ENCODE measurements at places on chromosomes 4 and X. TPM values are rescaled to one million over a fixed set of nuclear protein-coding genes. Genes with fewer than 3 reads are reported as not detected.

- no peak for DNase-seq
Observed at GRCh38 chrX:106726485-106727437, at the start of gene RNF128. Gene RNF128 (plus strand): TSS chrX:106726701. CDS start chrX:106726914, 213 bp downstream.

- DNase-seq: no peak
Observed at GRCh38 chr4:170674176-170674575, 584.4 kb upstream of the AADAT start.

- no peak for DNase-seq
Observed at GRCh38 chrX:88886908-88887307, 139.9 kb downstream of the CPXCR1 start.

Gene GIMD1
- polyA plus RNA-seq: 0.09 TPM

DNA sequence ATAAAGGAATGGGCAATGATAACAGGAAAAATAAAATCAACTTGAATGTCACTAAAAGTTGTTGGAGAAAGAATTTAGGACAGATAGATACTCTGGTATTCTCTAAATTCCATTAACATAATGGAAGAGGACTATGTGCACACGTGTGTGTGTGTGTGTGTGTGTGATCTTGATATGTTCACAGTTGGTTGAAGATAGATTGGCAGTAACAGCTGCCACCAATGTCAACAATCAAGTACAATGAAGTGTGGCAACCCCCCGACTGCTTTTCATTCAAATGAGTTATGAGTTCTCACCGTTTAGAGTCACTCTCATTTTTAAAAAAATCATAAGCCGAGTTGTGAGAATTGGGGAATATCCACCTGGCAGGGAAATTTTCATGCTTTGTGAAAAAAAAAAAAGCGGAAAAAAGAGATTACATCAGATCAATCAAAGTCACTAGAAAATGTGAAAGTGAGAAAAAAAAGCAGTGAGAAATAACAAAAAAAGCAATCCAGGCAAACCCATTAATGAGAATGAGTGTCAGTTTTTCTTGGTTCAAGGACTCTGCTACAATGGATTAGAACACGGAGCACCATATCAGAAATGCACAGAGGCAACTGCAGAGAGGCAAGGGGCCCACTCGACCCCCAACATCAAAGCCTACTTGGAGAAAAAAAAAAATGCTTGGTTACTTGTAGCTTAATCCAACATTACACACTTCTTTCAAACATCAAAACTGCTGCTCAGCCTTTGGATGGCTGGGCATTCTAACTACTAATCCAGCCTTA is 414.9 kb upstream of the PITX2 start:
- no peak for DNase-seq

GRCh38 chrX:15404401-15405096 is 20.3 kb upstream of the VEGFD start:
- no peak for DNase-seq

DNA sequence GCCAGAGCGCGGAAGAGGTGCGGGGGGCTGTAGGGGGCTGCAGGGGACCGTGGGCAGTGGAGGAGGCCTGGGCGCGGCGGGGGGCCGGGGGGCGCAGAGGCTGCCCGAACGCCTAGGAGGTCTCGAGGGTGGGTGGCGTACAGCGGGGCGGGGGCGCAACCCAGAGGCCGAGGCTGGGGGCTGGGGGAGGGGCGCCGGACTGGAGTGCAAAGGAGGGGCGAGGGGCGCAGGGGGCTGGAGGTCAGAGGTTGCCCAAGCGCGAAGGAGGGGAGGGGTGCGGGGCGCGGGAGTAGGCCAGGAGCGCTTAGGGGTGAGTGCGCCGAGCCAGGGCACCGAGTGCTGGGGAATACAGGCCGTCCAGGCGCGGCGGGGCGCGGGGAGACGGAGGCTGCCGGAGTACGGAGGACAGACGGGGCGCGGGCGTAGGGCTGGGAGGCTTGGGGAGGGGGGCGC is 255 bp downstream of the GYG2 start:
- no peak for DNase-seq

DNA sequence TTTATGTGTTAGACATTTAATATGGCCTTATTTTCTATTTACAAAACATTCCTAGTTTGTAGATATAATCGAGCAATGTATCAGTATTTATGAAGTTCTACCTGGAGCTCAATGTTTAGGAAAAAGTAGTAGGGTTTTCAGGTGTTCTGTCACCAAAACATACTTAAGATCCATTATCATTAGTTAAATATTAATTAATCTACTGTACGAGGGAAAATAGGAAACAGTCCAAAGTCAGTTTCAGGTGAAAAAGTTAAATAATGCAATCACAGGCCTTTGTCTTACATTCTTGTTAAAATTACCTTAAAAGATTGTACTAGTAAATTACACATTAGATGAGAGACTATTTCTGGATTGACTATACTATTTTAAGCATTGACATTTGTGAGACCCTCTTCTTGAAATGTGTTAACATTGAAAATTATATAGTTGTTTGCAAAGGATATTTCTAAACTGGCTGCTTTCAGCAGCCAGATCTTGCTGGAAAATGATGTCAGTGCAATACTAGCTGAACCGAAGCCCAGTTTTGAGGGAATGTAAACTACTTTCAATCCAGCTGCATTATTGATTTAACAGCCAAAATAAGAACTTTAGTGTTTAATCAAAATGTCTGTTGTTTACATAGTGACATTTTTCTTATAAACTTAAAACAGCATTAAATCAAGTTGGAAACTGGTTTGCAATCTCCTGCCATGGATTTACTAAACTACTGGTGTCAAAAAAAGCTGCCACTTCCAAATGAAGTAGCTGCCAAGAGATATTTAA is 19.3 kb downstream of the GUCY1B1 start:
- DNase-seq: peak; percentile 82

GRCh38 chr4:123583043-123583442 is 186.4 kb downstream of the SPRY1 start:
- no peak for DNase-seq

GRCh38 chrX:9816084-9816700 is 30.0 kb downstream of the SHROOM2 start:
- no peak for DNase-seq

- no peak for DNase-seq
Observed at GRCh38 chr4:138204507-138204906, 37.6 kb downstream of the SLC7A11 start.

DNA sequence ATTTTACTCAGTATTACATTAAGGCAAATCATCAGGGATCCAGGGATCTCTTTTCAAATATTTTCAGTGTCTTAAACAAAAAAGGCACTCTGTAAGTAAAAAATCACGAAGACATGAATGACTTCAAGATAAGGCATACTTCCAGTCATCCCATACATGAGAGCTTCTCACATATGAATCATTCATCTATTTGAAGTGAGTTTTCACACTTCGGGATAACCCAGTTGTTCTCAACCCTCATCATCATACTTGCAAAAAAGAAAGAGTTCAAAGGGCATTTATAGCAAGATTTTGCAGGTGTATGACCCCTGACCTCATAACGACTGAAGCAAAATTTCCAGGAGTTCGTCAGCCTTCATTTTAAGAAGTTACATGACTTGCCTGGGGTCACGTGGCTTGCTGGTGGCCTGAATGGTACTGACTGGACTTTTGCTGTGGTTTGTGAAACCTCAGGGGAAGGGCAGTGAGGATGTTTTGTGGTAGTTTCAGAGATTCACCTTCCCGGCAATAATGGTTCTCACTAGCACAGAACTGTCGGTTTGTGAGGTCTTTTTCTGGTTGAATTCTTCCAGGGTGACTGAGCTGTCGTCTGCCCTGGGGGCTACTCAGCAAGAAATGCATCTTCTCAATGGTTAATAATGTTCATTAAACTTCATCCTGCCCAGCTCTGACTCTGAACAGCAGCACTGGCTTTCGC is 115.8 kb upstream of the SHISA3 start:
- no peak for DNase-seq

Gene GLRA2
- 0.11 TPM for polyA plus RNA-seq

DNA sequence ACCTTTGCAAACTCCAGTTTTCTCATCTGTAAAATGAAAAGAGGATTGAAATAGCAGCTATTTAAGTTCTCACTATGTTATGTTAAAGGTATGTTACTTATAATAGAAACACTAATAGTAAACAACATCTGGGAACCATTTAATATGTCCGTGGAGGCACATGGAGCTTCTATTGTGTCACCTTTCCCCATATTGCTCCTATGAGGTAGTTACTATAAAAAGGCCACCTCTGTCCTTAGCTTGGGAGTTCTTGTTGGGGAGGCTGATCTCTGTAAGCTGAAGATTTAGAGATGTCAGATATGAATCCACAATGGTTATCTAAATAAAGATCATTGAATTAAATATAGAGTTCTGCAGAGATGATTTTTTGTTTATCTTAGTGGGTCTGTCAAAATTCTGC is 125.2 kb downstream of the FHIP1A start:
- DNase-seq: no peak

Gene SRPX2
- polyA plus RNA-seq: 25.2 TPM

- DNase-seq: no peak
Observed at GRCh38 chr4:161664740-161665139, 499.1 kb downstream of the FSTL5 start.

Gene SPANXB1
- not detected for polyA plus RNA-seq

DNA sequence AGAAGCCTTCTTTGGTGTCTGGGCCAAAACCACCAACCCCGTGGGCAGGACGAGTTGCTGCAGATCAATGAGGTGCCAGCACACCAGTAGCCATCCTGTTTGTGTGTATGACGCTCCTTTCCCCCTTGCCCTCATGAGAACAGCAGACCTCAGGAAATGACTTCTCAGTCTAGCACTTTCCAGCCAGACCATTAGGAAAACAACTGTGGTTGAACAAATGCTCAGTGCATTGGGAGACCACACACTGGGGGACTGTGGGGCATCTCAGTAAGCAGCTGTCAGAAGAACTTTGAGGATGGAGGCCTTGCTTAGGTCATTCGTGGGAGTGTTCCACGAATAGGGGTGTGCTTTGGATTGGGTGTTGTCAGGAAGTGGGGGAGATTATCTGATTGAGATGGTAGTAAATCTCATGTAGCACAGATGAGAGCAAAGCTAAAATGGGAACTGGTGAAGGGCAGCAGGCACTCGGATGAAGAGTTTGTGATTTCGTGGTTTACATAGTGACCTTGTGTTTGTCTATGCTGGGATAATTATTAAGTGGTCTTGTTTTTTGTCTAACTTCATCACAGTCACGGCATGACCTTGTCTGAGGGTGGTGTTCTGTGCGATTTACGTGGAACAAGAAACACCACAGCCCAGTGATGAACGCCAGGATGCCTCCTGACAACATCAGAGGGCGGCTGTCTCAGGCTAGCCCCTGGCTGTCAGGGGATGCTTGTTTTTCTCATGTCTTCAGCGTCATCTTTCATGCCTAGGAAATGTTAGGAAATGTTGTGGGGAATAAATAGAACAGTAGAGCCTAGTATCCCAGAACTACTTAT is 70.1 kb downstream of the USP46 start:
- no peak for DNase-seq

GRCh38 chrX:152942077-152942442 is 44.2 kb downstream of the ZNF185 start:
- no peak for DNase-seq

- DNase-seq: no peak
Observed at GRCh38 chr4:79013756-79014155, 74.5 kb upstream of the PAQR3 start.

GRCh38 chrX:151703487-151703886 is 8.2 kb downstream of the PRRG3 start:
- DNase-seq: no peak

GRCh38 chr4:75771607-75772006 is 47.2 kb downstream of the USO1 start:
- no peak for DNase-seq

Gene TSPAN7
- polyA plus RNA-seq: 122 TPM

- no peak for DNase-seq
Observed at GRCh38 chr4:1169691-1170096, 2.7 kb downstream of the SPON2 start.

Gene TMEM271
- not detected for polyA plus RNA-seq

Gene ZNF732
- 0.95 TPM for polyA plus RNA-seq

GRCh38 chr4:120869613-120870278 is 52.8 kb downstream of the PRDM5 start:
- DNase-seq: no peak

GRCh38 chrX:112834031-112834845 is 6.4 kb downstream of the AMOT start:
- DNase-seq: peak; percentile 59

Gene XPNPEP2
- 3.6 TPM for polyA plus RNA-seq

Gene MGAT4D
- not detected for polyA plus RNA-seq

Gene BTC
- polyA plus RNA-seq: 2.9 TPM

DNA sequence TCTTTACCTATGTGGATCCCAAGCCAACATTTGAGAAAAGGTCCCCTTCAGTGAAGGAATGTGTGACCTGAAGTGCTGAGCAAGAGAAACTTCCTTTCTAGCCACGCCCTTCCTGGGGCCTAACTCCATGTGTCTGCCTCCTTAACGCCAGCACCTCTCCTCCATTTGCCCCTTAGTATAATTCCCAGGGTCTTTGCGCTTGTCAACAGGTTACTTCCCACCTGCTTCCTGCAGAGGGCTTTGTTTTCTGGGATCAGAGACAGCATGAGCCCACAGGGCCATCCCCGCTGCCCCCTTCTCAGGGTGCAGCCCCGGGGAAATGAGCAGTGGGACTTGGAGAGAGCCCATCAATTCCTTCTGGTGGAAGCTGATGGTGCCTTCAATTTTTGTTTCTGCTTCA is 45.9 kb upstream of the DRD5 start:
- no peak for DNase-seq

DNA sequence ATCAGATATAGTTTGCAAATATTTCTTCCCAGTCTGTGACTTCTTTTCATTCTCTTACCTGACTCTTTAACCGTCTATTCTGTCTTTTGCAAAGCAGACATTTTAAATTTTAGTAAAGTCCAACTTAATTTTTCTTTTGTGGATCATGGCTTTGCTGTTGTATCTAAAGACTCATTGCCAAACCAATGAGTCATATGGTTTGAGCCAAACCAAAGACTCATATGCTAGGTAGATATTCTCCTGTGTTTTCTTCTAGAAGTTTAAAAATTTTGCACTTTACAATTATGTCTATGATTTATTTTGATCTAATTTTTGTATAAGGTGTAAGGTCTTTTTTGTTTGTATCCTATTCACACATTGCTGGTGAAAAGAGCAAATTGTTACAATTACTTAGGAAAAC is 446.8 kb downstream of the ANKRD50 start:
- DNase-seq: no peak

Gene FGF16
- 3.3 TPM for polyA plus RNA-seq

GRCh38 chrX:119190831-119191230 is 45.3 kb upstream of the PGRMC1 start:
- DNase-seq: peak; percentile 89

All from forelimb muscle (tissue), 1 donor.